ENCODE measurements at places on chromosomes 3 and 15.
A peak's percentile ranks its signal among the peaks of the same experiment; 100 is the strongest.

- DNase-seq = no peak
Measured at GRCh38 chr3:15535732-15536131, 14.2 kb upstream of the COLQ start.

- no peak for DNase-seq
Measured at GRCh38 chr3:30069056-30069455, 537.3 kb upstream of the TGFBR2 start.

DNA sequence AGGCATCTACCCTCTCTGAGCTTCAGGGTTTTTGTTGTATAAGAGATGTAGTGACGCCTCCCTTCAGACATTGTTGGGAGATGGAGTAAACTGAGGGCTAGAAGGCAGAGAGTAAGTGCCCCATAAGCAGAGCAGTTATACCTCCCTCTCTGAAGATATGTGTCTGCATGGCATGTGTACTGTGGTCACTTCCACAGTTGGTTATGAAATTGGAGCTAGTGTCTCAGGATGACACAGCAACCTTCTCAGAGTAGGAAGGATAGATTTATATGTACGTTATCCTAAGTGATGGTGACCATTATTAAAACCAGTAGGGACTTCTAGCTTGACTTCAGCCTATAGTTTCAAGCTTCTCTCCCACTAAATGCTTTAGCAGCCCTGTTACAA lies 17.9 kb downstream of the PXK start:
- no peak for DNase-seq

DNA sequence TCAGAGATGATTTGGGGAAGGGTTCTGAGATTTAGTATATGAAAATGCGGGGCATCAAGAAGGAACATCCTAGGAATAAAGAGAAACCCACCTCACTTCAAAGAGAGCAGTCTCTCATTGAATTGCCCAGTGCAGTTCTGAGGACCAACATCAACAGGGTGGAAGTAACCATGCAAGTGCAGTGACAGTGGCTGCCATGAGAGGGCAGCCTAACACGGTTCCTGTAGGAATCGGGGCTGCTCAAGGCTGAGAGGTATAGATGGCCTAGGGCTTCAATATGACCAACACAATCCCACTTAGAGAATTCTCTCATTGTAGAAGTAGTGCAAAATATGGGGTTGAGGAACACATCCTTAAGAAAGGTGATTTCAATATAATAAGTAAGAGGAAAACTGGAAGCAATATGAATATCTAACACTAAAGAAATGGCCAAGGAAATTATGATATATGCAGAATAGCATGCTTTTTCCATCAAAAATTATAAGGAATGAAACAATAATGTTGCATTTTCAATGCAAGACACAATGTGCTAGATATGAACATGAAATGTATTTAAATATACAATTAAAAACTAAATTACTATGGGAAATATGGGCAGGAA lies 51.1 kb upstream of the ARRDC4 start:
- peak; percentile 39 for DNase-seq
